Hematopoietic multipotent progenitor cell (in vitro differentiated cells): ENCODE measurements at places on chromosomes 5 and 9.
A peak's percentile ranks its signal among the peaks of the same experiment; 100 is the strongest.

GRCh38 chr9:136572003-136572827 is 26.4 kb upstream of the NOTCH1 start:
- DNase-seq: no peak

GRCh38 chr9:6915635-6916034 is 157.9 kb downstream of the KDM4C start:
- no peak for DNase-seq

DNA sequence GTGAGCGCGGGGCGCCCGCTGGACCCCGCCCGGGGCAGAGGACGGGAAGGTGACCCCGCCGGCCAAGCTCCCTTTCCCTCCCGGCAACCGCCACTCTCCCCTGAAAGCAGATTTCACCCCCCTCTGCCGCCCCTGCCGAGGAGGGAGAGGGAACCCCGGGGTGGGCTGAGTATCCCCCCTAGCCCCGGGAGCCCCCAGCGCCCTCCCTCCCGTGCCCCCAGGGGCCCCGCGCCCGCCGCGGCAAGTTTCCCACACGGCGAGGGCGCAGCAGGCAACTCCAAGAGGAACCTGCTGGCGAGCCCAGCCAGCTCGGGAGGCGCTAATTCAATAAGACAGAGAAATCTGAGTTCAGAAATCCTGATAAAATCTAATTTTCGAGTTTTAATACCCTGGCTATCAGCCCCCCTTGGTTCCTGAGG is 1.6 kb downstream of the NTNG2 start:
- no peak for DNase-seq

DNA sequence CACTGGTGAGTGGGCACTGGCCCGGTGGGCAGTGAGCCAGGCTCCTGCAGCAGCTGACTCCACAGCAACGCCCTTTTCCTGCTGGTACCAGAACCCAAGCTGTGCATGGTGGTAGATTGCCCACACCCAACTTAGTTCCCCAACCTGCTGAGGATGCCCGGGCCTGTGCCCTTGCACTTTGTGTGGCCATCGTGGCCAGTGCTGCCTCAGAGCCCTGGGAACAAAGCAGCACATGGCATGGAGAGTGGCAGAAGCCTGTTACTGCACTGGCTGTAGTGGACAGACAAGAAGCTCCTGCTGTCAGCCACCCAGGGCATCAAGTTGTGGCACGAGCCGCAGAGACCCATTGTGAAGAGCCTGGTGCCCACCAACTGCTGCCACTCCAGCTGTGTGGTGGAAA is 612.9 kb downstream of the DNAH5 start:
- no peak for DNase-seq

GRCh38 chr5:150372639-150373038 is 15.1 kb downstream of the TCOF1 start:
- no peak for DNase-seq

- DNase-seq: no peak
Observed at GRCh38 chr5:172183881-172184280, 4.1 kb downstream of the STK10 start.

DNA sequence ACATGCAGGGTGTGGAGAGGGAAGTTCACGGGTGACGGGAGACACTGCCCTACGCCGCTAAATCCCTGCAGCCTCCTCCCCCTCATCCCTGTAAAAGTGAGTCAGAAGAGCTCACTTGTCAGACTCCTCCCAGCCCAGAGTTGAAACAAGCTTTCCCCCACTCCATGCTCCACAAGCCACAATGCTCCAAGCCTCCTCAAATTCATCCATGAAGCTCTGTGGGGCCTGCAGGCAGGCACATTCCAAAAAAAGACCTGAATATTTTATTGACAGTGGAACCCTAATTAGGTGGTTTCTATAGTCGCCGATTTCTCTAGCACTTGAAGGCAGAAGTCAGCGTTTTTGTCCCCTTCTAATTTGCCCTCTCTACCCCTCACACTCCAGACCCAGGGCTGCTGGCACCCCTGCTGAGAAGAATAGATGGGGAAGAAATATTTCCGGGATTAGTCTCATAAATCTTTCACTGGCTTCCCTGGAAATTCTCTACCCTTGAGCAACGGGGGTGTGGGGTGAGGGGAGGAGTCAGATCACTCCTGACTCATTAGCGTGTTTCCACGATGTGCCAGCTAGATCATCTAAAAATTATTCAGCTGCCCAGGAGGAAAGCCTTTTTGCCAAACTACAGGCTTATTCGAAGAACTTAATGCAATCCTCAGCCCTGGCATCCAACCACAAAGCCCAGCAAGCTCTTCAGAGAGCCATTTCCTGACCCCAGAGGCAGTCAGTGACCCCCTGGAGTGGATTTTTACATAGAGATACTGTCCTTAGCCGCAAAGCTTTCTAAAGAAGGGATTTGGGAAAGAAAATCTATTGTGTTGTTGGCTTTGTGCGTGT is 97.1 kb downstream of the ENC1 start:
- no peak for DNase-seq

DNA sequence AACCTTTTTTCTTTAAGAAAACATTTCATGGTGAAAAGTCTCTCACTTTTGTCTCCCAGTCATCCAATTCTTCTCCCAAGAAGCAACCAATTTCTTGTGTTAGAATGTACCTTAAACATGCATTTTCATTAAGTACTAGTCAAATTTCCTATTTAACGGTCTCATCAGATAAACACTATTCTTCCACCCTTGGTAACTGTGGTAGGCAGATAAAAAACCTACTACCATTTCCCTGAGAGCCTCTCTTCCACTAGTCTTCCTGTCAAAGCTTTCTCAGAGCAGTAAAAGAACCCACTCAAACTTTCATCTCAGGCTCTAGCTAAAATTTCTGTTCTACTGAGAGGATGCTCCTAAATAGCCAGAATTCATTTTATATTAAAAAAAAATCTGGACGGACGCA is 10.9 kb downstream of the GNE start:
- DNase-seq: no peak

- peak; percentile 10 for DNase-seq
Observed at GRCh38 chr5:83711982-83712601, 8.6 kb downstream of the HAPLN1 start.

DNA sequence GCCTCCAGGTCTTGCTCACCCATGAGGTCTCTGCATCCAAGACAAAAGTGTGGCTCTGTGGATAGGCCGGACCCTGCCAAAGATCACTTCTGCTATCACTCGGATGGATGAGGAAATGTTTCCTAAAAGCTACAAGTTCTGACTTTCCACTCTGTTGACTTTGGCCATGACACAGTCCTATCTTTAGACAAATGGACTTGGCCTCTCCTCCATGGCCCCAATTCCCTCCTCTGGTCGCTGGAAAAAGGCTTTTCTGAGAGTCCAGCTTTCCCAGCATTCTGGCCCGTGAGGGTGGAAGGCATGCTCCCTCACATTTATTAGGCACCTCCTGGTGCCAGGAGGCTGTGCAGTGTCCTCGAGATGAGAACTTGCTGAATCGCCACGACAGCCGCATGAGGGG is 83.1 kb downstream of the COL27A1 start:
- DNase-seq: no peak

GRCh38 chr5:147733075-147733474 is 49.5 kb downstream of the JAKMIP2 start:
- DNase-seq: no peak

- no peak for DNase-seq
Observed at GRCh38 chr5:35031276-35031675, 16.5 kb downstream of the AGXT2 start.

DNA sequence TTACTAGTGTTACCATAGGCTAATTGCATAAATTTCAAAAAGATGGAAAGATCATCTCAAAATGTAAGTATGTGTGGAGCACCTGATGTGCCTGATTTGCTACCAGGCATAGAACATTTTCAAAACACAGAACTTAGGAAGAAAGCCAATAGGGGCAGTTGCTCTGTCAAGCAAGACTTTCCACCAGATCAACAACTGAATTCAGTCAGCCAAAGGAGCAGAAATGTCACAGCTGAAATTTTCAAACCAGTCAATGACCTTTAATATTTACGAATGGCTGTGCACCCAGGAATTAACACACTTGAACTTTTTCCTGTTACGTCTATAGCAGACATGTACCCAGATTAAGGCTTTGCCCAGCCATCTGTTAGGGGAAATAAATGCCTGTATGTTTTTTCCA is 452.8 kb upstream of the PTGER4 start:
- no peak for DNase-seq

DNA sequence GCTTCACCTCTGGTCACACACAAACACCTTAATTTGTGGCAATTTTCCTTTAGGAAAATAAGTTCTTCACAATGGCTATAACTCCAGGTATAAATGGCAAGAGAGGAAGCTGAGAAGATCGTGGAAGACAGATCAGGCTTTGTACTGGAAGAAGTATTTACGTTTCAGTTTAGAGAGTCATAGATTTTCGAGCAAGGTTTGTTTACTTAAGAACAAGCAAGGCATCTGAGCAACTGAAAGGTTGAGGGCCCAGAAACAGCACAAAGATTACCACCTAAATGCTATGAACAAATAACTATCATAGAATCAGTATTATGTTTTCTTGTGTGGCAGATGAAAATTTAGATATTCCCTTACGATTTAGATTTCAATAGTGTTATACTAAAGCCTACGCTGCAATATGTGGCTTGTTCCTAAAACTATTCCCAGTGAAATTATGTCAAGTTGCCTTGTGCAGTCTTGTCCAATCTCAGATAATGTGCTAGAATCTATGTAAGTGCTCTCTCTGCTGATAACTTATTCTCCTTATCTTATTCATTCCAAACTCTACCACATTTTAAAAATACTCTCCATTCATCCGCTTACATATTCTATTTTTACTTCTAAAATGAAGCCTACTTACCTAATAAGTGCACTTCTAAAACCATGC is 6.7 kb downstream of the SLCO4C1 start:
- no peak for DNase-seq

DNA sequence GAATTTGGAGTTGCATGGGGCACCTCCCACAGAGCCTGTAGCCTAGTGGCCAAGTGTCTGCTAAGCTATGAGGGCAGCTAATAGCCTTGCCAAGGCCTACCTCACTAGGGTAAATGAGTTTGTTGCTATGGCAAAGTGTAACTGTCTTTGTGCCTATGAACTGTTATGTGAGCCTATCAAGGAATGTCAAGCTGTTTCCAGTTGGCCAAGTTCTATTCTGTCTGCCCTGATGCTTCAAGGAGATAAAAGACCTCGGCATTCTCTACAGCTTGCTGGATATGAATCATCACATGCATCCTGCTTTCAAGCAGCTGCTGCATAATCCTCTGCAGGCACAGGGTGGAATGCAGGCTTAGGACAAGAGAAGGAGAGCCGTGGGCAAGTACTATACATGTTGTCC is 69.8 kb upstream of the CCDC112 start:
- no peak for DNase-seq

DNA sequence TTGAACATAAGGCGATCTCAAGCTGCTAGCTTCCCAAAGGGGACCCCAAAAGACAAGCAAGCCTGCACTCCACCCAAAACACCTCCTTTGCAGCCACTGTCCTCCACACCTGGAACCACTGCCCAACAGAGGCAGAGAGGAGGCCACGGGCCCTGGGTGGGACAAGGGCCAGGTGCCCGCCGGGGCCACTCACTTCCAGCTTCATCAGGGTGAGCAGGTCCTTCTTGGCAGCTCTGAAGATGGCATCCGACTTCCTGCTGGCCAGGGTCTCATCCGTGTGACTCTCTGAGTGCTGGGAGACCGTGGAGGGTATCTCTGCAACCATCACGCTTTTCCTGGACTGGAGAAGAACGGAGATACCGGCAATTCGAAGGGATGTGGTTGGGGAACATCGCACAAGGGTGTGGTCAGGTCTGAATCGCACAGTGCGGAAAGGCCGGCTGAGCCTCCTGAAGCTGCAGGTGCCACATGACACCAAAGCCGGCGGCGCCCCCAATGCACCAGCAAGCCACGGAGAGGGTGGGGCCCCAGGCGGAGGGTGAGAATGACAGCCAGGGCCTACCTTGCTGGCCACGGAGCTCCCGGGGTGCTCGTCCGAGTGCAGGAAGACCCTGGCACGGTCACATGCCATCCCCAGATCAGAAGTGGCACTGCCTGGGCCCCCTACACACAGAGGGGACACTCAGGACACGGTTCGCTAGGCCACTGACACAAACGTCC is 44.6 kb downstream of the PNPLA7 start:
- no peak for DNase-seq

GRCh38 chr9:124450931-124451661 is 845 bp downstream of the ADGRD2 start:
- DNase-seq: no peak

DNA sequence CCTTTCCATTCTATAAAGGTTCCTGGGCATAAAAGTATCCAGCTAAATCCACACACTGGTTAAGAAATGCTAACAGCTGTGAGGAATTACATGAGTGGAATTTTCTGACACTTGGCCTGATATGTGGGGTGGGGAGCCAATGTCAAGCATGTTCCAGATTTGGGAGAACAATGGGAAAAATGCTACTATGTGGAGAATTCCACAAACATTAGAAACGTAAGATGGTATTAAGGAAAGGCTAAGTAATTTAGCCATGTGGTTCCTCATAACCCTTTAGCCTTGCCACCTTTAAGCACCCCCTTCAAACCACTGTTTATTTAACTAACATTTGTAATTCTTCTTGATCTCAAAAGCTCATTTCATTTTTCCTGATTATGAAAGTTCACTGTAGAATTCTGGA is 149.2 kb downstream of the GNA14 start:
- no peak for DNase-seq

DNA sequence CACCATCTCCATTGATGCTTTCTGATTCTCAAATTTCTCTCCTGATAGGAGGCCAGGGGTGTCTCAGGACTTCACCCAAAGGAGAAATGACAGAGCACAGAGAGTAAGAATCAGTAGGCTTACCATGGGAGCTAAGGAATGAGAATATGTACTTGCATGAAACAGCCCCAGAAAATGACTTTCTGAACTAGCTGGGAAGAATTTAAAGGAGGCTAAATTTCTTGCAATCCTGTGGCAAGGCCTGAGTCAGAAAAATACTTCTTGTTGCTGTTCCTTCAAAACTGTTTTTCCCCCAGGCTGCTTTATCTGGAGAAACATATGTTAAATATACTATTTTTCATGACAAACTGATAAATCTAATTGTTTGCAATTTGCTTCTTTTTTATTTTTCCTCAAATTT is 53.4 kb upstream of the FBXL7 start:
- no peak for DNase-seq

GRCh38 chr9:119701651-119702050 is 332.4 kb upstream of the BRINP1 start:
- no peak for DNase-seq

- peak; percentile 86 for DNase-seq
Observed at GRCh38 chr9:136645903-136646754, 16.6 kb upstream of the EGFL7 start.

DNA sequence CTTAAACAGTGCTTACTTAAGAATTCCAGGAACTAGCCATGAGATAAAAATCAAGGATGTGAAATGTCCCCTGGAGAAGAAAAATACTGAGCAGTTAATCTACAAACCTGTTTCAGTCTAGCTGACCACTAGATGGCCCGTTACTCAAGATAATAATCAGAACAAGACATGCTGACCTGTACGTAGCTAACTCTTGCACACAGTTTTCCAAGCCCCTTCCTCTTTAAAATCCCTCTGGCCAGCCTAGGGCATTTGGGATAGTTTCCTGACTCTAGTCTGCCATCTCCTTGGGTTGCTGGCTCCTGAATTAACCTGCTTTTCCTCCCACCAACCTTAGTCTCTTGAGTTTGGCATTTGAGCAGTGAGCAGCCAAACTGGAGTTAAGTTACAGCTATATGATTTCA is 59.2 kb upstream of the TRAF1 start:
- no peak for DNase-seq
